ENCODE measurements at places on chromosomes 2 and 18.

GRCh38 chr18:22678486-22678885 is 254.6 kb upstream of the RBBP8 start:
- DNase-seq: no peak

- no peak for DNase-seq
Measured at GRCh38 chr2:80894486-80894885, 589.9 kb upstream of the LRRTM1 start.

DNA sequence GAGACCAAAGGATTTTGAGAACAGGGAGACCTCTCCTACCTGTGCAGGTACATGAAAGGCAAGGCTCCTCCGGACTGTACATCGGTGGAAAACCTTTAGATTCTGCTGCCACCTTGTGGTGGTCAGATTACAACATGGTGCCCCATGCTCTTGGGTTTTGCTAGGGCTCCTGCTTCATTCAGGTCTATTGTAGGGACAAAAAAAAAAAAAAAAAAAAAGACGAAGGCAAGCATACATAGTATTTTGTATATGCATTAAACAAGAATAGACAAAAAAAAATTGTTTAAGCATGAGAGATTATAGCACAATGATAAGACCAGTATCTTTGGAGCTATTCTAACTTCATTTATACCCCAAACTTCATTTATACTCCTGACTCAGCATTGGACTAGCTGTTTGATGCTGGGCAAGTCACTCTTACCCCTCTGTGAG is 27.4 kb upstream of the SPR start:
- DNase-seq: peak; percentile 8

DNA sequence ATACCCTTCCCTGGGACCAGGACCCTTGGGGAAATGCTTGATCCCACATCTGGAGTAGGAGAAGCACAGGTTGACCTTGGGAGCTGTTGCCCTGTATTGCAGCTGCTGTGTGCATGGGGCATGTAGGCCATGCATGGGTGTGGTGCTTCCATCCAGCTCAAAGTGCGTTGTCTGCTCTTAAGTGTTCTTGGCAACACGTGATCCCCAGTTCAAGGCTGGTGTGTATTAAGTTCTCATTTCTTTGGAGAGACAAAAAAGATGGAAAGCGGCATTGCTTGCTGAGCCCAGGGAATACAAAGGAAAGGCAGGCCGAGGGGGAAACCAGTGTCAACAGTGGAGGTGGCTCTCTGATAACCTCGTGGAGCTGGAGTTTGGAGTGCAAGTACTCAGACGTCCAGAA is 110.7 kb downstream of the RTP5 start:
- DNase-seq: no peak

GRCh38 chr18:49168281-49168985 is 217.7 kb upstream of the SMAD7 start:
- DNase-seq: no peak

DNA sequence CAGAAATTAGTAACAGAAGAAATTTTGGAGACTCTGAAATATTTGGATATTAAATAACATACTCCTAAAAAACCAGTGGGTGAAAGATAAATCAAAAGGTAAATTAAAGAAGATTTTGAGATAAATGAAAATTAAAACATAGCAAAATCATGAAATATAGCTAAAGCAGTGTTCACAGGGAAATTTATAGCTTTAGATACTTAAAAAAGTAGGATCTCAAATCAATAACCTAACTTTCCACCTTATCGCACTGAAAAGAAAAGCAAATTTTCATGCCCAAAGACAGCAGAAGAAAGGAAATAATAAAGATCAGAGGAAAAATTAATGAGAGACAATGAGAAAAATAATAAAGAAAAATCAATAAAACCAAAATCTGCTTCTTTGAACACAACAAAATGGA is 135.1 kb upstream of the KLF7 start:
- DNase-seq: no peak

DNA sequence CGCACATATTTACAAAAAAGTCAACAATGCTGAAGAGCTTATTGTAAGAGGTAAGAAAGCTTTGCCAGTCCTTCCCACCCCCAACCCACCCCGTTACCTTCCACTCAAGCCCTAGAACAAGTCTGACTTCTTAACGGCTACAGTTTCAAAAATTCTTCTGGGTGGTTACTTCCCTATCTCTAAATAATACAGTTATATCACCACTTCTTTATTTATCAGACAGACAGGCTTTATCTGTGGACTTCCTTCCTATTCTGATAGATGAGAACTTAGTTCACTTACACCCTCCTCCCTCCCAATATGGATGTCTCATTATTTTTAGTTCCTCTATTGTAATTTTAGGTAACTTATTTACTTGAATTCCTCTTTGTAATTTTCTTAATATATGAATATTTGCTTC is 26.7 kb upstream of the ACTR3 start:
- DNase-seq: no peak

GRCh38 chr18:60189856-60190255 is 182.7 kb downstream of the MC4R start:
- no peak for DNase-seq

DNA sequence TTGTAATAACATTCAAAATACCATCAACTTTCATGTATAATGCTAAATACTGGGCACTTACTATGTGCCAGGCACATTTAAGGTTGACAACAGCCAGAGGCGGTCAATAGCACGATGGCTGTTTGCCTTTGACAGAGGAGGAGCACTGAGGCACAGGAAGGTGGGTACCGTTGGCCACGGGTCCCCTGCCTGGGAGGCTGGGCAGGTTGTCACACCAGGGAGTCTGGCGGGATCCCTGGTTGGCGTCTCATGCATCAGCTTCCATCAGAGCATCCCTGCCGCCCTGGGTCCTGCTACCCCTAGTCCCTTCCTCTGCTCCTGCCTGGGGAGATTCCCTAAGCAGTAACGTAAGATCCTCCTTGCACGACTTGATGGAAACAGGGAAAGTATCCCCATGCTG is 19.4 kb downstream of the ALLC start:
- no peak for DNase-seq

GRCh38 chr2:3010001-3010400 is 367.6 kb downstream of the EIPR1 start:
- DNase-seq: no peak

- DNase-seq: peak; percentile 92
Measured at GRCh38 chr18:59744271-59744721, 47.1 kb upstream of the CCBE1 start.

DNA sequence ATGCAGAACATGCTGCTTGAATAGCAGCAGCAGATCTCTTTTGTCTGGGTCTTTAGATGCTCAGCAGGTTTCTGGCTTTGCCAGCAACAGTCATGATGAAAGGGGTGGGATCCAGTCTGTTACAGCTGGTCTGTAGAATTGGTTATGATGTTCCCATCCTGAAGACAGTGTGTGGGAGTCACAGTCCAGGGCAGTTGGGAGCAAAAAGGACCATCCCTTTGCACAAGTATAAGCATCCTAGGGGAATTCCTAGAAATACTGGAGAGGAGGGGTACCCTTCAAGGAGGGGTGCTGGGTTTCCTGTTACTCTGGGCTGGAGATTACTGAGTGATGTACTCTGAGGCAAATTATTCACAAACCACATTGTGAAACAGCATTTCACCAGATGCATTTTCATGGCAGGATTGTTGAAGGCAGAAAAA is 119.9 kb upstream of the RND3 start:
- DNase-seq: no peak

DNA sequence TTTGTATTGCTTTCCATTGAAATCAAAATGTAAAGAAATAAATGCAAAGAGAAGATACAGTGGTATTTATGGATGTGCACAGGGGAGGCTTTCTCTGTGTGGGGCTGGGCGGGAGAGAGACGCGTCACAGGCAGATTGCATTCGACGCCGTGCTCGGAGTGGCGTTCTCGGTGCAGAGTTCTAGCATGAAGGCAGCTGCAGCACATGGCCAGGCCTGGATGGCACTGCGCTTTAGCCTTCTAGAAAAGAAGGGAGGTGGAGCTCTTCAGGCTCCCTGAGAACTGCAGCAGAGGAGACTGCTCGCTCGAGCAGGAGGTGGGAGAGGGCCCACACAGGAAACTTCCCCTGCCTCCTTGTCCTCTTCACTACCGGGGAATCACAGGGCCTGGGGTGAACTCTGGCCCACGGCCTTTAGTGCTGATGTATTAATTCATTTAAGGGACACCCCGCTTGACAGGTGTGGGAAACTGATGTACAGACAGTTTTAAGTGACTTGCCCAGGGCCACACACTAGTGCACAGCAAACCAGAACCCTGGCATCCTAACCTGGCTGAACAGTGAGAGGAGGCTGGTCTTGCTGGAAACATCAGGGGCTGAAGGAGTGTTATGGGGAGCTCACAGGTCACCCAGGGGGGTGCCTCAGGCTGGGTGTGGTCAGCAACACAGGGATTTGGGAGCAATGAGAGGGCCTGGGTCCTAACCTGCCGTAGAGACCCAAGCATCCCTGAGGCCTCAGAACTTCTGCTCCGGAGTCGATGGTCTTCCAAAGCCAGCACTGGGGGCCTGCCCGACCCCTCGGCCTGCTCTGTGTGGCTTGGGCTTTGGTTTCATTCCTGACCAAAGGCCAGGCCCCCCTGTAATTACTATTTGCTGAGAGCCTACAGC is 199.9 kb downstream of the HDAC4 start:
- no peak for DNase-seq

GRCh38 chr2:183927406-183928325 is 670.7 kb upstream of the ZNF804A start:
- DNase-seq: peak; percentile 91

GRCh38 chr18:76932026-76932819 is 109.9 kb downstream of the ZNF236 start:
- DNase-seq: peak; percentile 71

DNA sequence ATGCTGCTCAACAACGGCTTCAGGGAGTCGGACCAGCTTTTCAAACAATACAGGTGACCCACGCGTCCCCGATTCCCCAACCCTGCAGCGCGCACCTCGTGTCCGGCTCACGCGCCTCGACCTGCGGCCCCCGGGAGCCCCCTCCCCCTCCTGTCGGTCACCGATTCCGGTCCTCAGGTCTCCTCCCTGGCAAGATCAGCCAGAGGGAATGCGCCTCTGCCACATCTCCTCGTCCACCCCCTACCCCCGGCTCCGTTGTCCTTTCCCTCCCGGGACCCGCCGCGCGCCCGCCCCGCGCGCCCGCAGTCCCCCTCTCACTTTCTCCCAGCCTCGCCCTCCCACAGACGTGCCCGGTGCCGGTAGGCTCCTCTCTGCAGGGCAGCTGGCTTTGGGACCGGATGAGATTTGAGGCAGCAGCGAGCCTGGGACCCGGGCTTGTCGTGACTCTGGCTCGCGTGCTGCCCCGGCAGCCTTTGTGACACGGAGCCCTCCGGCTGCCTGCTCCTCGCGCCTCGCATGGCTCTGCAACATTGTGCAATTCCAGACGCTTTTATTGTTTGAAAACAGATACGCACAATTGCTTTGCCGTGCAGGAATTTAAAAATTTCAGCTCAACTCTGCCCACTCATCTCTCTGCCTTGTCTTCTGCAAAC is 558 bp downstream of the TTC39C start:
- peak; percentile 36 for DNase-seq
